Stimulated activated CD4-positive, alpha-beta T cell treated with anti-CD3 and anti-CD28 coated beads, Interleukin-1b, Interleukin-23, amount 100 ng/mL, for 48 hours (primary cell): ENCODE measurements at places on chromosomes 1 and 21.

DNA sequence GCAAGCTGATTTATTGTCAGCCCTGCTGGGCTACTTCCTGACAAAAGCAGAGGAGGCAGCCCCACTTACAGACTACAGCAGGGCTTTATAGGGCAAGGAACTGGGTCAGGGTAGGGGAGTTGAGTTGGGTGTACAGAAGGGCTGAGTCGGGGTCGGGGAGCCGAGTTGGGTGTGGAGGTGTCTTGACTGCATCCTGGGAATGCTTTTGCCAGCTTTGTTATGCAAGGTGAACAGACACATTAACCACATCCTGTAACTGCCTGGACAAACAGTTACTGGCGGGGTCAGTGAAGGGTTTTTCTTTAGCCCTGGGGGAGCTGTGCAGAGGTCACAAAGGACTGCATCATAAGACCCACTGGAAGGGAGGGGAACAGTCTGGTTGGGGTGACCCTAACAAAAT, 39.1 kb upstream of the GBP5 start:
- DNase-seq = no peak

- no peak for DNase-seq
Observed at GRCh38 chr1:36126797-36127500, 1.9 kb upstream of the COL8A2 start.

DNA sequence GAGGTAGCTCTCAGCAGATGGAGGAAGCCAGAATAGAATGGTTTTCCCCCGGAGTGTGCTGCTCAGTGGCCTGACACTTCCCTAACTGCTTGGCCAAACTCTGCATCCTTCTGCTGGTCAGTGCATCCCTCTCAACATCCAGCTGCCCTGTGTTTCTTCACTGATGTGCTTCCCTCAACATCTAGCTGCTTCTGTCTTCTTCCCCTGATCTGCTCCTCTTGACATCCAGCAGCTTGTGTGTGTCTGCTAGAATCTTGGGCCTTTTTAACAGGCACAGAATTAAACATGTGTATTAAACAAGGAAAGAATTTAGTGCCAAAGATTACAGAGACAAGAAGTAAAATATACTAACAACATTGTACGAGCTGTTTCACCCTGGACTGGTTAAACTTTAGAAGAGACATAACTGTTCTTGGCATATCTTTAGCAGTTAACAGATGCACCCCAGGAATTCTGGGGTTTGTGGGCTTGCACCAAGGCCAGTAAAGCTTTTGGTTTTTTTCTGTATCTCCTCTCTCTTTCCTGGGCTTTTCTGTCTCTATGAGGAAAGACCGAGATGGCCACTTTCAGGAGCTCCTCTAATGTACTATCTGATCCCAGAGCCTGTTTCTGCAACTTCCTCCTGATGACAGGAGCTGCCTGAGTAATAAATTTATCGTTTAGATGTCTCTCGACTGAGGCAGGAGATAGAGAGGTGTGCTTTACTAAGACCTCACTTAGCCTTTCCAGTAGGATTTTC, 34.8 kb upstream of the HSD3B1 start:
- no peak for DNase-seq

- no peak for DNase-seq
Observed at GRCh38 chr21:42193721-42194120, 25.2 kb upstream of the ABCG1 start.

DNA sequence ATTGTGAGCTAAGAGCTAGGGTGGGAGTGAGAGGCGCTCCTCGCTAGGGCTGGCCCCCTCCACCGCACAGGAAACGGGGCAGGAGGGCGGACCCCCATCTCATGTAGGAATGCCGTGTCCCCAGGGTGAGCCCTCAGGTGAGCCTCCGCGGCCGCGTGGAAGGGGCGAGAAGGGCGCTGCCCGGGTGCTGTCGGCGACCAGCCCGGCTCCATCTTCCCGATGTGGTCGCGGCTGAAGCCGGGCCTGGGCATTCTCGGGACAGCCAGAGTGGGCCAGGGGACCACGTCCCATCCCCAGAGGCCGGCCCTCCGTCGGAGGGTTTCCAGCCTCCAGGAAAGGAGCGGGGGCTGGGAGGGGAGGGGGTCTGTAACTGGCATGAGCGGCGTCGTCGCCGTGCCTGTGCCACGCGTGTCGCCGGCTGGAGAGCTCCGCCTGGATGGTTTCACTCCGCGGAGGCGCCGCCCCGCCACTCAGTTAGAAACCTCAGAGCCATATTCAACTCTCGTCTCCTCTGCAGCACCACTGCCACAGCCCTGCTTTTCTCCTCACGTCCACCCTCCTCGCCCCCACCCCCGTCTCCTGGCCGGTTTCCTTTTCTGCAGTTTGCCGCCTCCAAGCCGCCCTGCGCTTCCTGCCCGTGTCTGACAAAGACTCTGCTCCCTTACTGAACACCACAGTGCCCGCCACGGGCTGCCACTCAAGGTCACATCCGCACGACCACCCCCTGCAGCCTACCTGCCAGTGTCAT, at the start of gene TMEM269:
Gene TMEM269 (plus strand): TSS at position 46 of the 748 bp plus-strand sequence. CDS start 4,903 bp downstream, outside the sequence.
- DNase-seq = peak; percentile 52

GRCh38 chr1:16205334-16205671, 7.1 kb downstream of the ARHGEF19 start:
- DNase-seq = no peak

DNA sequence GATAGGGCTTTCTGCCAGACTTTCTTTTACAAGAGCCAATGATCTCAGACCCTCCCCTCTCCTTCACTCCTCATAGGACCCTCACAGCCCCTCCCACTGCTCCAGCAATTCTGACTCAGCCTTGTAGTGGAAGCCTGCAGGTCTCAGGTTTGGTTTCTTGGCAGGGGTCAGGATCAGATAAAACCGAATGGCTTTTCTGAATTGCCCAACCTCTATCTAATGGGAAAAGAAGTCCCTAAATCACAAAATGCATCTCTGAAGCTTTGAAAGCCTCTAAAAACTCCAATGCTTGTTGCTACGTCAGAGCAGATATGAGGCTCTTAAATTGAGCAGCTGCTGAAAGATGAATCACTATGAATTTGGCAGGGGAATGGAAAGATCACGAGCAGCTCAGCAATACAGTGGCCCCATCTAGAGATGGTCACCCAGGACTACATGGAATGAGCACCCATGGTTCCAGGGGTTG, 74.5 kb downstream of the NID1 start:
- DNase-seq = no peak

GRCh38 chr1:207856276-207857023, 54.5 kb downstream of the CD34 start:
- no peak for DNase-seq

GRCh38 chr1:25875856-25876692, 566 bp upstream of the PAQR7 start:
- DNase-seq = no peak

DNA sequence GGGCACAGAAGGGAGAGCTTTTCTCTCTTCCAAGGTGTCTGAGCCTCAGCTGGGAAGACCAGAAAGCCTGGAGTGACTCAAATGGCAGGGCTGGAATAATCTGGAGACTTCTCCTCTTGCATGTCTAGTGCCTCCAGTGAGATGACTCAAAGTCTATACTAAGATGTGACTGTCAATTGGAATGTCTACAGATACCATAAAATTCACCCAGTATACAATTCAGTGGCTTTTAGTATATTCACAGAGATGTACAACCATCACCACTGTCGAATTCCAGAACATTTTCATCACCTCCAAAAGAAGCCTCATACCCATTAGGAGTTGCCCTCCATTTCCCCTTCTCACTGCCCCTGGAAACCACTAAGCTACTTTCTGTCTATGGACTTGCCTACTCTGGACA, 47.9 kb upstream of the CNN3 start:
- DNase-seq = no peak

GRCh38 chr1:25011275-25011674, 81.2 kb upstream of the RUNX3 start:
- no peak for DNase-seq

GRCh38 chr1:32361674-32362473, 411 bp downstream of the FAM229A start:
- peak; percentile 27 for DNase-seq

- no peak for DNase-seq
Observed at GRCh38 chr1:22216210-22216883, 73.5 kb upstream of the WNT4 start.

GRCh38 chr1:217647791-217648190, 16.6 kb downstream of the SPATA17 start:
- no peak for DNase-seq

DNA sequence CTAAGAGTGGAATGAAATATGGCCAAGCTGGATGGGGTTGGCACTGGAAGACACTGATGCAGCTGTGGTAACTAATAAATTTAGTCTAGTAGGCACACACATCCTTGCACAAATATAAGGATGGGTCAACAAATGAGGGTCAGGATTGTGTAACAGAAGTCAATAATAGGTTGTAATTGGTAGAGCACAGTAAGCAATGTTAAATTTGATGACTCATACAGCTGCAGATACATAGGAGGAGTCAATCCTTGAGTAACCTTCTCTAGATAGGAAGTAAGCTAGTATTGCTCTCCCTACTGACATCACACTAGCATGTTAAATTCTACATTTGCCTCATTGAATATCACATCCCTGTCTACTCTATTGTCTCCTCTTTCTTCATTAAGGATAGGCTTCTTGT, 332.1 kb downstream of the PTPRC start:
- no peak for DNase-seq

DNA sequence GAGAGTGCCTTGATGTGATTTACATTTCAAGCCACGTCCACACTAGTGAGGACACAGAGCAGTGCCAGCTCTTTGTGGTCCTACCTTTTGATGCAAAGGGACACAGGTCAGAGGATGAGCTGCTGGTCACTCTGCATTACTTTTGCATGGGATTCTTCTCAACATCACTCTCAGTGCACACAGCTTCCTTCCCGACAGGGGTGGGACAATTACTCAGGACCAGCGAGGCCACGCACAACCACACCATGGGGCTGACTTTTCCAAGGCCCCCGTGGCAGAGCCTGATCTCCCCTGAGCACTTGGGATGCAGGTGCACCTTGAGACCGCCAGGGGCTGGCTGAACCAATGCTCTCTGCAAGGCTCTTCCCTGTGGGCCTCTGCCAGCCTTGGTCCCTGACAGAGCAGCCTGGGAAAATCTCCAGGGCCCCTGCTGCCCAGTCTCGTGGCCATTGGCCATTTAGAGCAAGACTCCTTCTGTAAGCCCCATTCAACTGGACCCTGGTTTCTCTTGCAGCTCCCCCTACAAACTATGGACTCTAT, 13.2 kb upstream of the PRAMEF12 start:
- DNase-seq = no peak

DNA sequence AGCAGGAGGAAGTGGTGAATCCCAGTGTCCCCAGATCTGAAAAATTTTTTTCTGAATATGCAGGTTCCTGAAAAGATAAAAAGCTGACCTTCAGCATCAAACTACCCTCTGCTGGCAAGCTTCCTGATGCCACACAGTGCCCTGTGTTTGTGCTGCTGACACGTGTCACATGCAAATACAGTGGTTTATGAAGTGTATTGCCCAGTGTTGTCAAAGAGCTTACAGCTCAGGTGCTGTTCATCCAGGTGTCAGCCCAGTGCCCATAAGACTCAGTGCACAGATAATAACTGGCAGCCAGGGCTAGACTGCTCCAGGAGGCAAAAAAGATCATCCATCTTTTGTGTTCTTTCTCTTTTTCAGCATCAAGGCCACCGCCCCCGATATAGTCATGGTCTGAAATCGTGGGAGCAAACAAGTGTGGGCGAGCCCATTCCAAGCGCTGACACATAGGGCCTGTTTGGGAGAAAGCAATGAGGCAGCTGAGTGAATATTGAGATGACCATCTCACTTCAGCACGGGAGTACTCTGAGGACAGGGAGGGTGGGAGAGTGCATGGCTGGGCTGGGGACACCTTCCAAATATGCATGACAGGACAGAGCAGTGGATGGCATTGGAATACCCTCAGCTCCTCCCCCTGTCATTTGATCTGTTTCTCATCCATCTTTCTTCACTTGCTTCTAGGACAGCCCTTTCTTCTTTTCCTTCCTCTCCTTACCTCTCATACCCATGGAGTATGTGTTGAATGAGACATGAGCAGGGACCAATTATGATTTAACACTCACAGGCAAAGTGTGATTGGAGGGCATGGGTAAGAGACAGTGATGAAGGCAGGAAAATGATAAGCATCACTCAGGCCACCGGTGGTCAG, 6.4 kb upstream of the KCNK1 start:
- DNase-seq = no peak

DNA sequence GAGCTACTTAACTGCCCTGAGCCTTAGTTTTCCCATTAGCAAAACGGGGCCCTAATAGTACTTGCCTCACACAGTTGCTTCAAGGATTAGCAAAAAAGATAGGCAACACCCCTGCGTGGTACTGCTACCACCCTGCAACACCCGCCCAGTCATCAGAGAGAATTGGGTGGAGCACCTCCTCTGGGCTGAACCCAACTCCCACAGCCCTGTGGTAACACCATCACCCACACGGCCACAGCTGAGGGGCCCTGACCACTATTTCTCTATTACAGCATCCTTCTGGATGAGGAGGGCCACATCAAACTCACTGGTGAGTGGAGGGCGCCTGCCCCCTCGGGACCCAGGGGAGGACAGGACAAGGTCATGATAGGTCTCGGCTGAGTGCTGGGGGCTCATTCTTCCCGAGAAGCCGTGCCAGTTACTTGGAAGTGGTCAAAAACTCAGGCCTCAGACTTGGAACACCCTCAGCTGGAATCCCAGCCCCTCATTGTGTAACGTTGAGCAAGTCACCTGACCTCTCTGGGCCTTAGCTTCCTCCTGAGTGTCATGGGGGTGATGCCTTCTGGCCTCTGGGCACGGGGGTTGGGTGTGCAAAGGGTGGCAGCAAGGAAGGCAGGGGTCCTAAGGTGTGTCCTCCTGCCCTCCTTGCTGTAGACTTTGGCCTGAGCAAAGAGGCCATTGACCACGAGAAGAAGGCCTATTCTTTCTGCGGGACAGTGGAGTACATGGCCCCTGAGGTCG, 24.6 kb downstream of the RPS6KA1 start:
- no peak for DNase-seq

- DNase-seq = no peak
Observed at GRCh38 chr1:219159946-219160645, 13.6 kb upstream of the LYPLAL1 start.

- DNase-seq = no peak
Observed at GRCh38 chr1:54551891-54552290, 3.9 kb downstream of the ACOT11 start.

GRCh38 chr1:203671521-203672278, 45.1 kb downstream of the ATP2B4 start:
- no peak for DNase-seq

GRCh38 chr1:55203064-55203463, 12.1 kb downstream of the USP24 start:
- no peak for DNase-seq

DNA sequence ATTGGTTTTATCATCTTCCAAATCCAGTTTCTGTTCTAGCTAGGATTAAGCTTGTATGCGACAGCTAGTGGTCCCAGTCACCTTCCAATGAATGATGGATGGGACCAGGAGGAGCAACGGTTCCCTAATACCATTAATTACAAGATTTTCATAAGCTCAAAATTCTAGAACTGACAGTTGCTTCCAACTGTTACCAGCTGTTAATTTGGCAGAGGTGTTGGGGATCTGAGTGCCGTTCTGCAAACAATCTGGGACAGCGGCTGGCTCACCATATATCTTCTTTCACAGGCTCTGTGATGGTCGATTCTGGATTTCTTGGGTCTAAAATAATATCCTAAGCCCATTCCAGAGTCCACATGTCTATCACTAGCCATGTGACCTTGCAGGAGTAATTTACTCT, 34.5 kb upstream of the RALGPS2 start:
- no peak for DNase-seq
